ENCODE measurements at places on chromosomes 4 and X. TPM values are rescaled to one million over a fixed set of nuclear protein-coding genes. Genes with fewer than 3 reads are reported as not detected.

- DNase-seq, result no peak
Measured at GRCh38 chrX:16882169-16882568, 12.0 kb upstream of the RBBP7 start.

GRCh38 chr4:723751-724530 lies 18.3 kb downstream of the PCGF3 start:
- DNase-seq, result no peak

DNA sequence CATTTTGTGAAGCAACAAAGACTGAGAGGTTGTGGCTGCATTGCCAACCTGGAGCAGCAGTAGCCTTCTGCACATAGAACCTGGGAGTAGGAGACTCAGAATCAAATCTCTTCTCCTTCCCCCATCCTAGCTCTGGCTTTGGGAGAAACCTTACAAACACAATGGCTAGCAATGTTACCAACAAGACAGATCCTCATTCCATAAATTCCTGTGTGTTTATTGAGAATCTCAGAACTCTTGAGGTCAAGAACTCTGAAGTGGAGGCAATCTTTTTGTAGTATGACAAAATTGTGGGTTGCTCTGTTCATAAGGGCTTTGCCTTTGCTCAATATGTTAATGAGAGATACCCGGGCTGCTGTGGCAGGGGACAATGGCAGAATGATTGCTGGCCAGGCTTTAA lies 406.7 kb upstream of the SPANXN1 start:
- DNase-seq, result no peak

DNA sequence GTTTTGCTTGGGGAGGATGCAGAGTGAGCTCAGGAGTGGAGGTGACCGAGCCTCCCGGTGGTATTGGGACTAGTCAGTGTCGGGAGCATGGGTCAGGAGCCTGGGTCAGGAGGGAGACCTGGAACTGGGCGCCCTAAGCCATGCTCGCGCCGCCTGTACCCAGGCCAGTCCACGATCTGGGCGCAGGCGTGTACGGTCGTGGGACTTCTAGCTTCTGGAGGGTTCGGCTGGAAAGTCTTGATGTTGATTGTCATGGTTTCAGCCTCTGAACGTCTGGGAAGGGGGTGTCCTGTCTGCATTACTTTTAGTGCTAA lies 244 bp downstream of the EIF2S3 start:
- DNase-seq, result no peak

DNA sequence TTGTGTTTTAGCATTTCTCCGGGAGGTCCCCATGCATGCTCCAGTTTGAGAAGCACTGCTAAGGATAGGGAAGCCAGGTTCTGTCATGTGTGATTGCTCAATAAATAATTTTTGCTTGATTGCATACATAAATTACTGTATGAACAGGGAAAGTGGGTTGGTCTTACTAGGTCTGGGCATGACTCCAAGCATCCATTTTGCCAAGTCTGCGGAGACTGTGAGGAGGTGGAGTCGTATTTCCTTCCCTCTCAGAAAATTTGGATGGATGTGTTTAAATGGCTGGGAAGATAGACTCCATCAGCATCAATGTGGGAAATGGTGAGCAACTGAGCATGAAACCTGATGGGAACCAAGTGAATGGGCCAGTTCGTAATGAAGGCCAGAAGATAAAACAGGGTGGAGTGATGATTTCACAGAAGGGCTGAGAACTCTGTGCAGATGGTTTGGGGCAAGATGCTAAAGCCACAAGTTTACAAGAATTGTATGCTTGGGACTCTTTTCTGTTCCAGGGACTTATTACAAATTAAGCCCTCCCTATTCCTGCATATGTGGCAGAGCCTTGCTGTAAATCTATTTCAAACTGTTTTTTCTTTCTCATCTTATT lies 84.1 kb downstream of the NHS start:
- no peak for DNase-seq

- DNase-seq, result no peak
Measured at GRCh38 chr4:164402554-164402953, 351.4 kb upstream of the SMIM31 start.

DNA sequence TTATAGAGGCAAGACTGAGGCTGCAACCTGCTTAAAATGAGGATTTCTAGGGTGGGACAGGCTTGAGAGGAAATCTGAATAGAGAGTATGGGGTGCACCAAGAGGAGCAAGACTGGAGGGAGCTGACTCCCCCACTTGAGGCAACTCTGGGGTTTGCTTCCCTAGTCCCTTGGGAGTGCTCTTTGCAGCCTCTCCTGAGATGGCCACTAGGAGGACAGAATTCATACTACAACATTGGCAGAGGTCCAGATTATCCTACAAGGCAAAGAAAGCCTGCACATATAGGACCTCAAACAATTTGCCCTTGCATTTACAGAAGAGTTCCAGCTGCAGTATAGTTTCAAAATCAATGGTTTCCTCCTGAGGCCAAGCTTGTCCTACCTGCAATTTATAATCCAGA lies 830.9 kb downstream of the TECRL start:
- no peak for DNase-seq

GRCh38 chr4:98744372-98745150 lies 86.2 kb upstream of the TSPAN5 start:
- DNase-seq, result no peak

DNA sequence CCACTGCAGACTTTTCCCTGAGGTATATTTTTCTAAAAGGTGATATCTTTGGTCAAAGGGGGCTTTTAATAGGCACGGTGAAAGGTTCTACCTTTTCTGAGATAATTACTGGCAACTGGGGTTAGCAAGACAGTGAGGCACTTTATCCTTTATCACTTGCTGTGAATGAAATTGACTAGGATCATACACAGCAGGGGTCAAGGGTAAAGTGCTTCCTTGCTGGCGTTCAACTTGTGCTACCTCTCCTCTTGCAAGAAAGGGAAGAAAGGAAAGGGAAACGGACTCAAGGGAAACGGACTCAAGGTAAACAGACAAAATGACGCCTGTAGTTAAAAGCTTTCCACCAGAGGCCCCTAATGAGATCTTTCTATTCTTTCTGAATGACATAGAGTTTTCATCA lies 78.6 kb upstream of the RAPGEF2 start:
- no peak for DNase-seq

GRCh38 chr4:147768113-147768512 lies 36.2 kb downstream of the ARHGAP10 start:
- no peak for DNase-seq

DNA sequence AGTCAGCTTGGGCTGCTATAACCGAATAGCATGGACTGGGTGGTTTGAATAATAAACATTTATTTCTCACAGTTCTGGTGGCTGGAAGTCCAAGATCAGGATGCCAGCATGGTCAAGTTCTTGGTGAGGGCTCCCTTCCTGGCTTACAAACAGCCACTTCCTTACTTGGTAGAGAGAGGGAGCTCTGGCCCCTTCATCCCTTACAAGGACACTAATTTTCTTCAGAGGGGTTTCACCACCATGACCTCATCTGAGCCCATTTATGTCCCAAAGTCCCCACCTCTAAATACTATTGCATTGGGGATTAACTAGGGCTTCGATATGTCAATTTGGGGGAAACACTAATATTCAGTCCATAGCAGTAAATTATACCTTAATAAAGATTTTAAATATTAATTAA lies 61.8 kb downstream of the CLNK start:
- no peak for DNase-seq

- DNase-seq, result no peak
Measured at GRCh38 chr4:81792521-81792920, 320.8 kb upstream of the RASGEF1B start.

GRCh38 chr4:76354517-76355473 lies 48.3 kb downstream of the STBD1 start:
- no peak for DNase-seq

DNA sequence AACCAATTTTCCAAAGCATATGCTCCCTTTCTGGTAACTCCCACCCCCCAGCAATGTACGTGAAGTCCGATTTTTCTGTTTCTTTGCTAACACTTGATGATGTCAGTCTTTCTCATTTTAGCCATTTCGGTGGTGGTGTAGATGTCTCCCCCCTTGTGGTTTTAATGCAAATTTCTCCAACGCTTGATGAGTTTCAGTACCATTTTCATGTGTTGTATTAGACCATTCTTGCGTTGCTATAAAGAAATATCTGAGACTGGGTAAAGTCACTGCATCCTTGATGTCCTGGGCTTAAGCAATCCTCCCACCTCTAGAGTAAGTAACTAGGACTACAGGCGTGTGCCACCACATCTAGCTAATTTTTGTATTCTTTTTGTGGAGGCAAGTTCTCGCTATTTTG lies 148.4 kb upstream of the VCX3A start:
- DNase-seq, result no peak

- DNase-seq, result peak; percentile 39
Measured at GRCh38 chr4:144954230-144954629, 143.8 kb downstream of the ANAPC10 start.

GRCh38 chr4:101218894-101219293 lies 128.4 kb downstream of the PPP3CA start:
- DNase-seq, result no peak

GRCh38 chr4:139916041-139916440 lies 237.9 kb downstream of the MAML3 start:
- DNase-seq, result no peak

GRCh38 chrX:118528071-118528737 lies 32.6 kb downstream of the DOCK11 start:
- no peak for DNase-seq

DNA sequence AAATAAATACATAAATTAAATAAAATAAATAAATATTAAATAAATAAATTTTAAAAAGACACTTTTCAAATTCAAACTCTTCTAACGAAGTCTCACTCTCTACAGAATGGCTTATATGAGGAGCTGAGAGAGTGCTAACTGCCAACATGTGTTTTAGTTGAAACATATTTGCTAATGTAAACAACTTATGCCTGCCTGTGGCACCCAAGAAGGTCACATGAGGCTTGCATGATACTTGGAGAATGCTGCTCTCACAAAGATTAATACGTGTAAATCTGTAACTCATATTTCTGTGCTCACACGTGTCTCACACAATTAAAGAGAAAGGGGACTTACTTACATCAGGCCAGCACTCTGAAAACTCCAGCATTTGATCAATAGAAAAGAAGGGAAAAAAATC lies 43.2 kb upstream of the PITX2 start:
- DNase-seq, result no peak

DNA sequence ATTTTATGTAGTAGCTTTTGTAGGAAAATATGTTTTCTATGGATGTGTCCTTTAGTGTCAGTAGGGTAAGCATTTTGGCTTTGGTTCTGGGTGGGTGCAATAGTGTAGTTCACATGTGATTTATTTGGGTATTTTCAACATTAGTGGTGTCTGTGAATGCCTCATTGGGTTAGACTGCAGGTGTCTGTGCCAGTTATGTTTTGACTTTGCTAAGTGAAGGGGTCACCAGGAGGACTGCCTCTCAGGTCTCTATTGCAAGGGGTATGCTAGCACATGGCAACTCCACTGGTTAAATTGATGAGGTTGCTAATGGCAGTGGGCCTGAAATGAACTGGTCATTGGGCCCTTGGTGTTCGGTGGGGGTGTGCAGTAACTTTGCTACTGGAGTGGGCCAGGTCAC lies 467.1 kb downstream of the NAF1 start:
- DNase-seq, result no peak

Gene H2BW2
- total RNA-seq, result not detected

Gene WNK3
- total RNA-seq, result 22.8 TPM

Gene ARSJ
- 1.1 TPM for total RNA-seq

Gene PAGE4
- not detected for total RNA-seq

Gene ZBED1
- 61.1 TPM for total RNA-seq

Gene SULT1B1
- not detected for total RNA-seq

Gene MCUB
- total RNA-seq, result 14.8 TPM

Gene NXF2B
- not detected for total RNA-seq

Gene MAD2L1
- total RNA-seq, result 87.2 TPM

Gene TMEM271
- total RNA-seq, result not detected

Gene JCHAIN
- total RNA-seq, result not detected

Gene ARHGEF6
- total RNA-seq, result 3.6 TPM

Gene SUPT20HL2
- total RNA-seq, result not detected

Gene SMR3B
- total RNA-seq, result not detected

Gene NDUFB11
- 100 TPM for total RNA-seq

Gene REELD1
- not detected for total RNA-seq

Gene SPIN2A
- total RNA-seq, result 2.8 TPM

Gene FAM241A
- total RNA-seq, result 0.13 TPM

Measured in H9 (cell line).